ENCODE measurements at places on chromosomes 12 and 14.

- DNase-seq: no peak
Measured at GRCh38 chr14:24228902-24229301, 3.3 kb downstream of the NEDD8 start.

GRCh38 chr12:76936275-76937193 is 57.7 kb upstream of the CSRP2 start:
- DNase-seq: peak; percentile 52

DNA sequence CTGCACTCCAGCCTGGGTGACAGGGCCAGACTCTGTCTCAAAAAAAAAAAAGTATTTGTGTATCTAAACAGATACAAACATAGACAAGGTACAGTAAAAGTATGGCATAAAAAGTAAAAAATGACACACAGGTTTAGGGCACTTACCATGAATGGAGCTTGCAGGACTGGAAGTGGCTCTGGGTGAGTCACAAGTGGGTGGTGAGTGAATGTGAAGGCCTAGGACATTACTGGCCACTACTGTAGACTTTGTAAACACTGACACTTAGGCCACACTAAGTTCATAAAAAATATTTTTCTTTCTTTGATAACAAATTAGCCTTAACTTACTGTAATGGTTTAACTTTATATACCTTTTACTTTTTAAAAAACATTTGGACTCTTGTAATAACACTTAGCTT is 38.0 kb upstream of the EIF5 start:
- no peak for DNase-seq

DNA sequence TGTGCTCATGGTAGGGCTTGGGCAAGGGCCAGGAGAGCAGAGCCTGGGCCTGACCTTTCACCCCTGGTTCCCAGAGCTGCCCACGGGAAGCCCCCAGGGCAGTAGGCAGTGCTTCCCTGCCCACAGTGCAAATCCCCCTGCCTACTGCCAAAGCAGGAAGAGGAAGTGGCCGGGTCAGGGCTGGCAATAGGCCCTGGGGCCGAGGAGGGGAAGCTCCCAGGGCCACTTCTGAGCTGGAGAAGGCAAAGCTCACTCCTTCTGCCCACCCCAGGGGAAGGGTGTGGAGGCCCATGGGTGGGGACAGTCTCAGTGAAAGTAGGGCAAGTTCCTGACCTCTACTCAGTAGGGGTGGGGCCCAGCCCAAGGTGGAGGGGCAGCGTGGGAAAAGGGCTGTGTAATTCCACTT is 5.4 kb upstream of the NR4A1 start:
- DNase-seq: no peak

GRCh38 chr14:58755031-58755925 is 117.5 kb downstream of the DACT1 start:
- DNase-seq: no peak

GRCh38 chr14:98956181-98956580 is 315.8 kb downstream of the BCL11B start:
- DNase-seq: no peak

DNA sequence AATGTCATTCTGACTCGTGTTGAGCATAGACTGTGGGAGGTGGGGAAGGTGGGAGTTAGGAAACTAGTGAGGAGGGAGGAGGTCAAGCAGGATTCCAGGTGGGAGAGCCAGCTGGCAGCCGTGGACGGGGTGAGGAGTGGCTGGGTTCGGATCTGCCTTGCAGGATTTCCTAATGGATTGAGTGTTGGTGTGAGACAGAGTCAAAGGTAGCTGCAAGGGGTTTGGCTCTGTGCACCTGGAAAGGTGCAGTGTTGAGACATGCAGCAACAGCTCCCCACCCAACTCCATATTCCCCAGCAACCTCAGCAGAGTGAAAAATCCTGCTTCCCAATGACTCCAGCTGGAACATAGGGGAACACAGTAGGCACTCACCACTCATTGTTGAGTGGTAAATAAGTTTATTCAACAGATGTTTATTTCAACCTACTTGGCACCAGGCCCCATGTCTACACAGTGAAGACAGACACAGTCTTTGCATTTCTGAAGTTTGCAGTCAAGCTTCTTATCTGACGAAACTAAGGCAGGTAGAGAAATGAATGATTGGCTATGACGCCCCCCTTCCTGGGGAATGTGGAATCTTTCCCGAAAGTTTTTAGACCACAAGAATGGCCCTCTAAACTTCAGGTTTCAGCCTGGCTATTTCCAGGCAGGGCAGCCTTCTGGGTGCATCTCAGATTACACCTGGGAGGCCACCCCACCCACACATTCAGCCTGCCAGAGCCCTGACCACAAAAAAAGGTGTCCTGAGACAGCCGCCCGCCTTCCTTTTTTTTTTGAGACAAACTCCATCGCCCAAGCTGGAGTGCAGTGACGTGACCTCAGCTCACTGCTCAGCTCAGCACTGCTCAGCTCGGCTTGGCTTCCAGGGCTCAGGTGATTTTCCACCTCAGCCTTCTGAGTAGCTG is 37.9 kb upstream of the PLEKHG6 start:
- no peak for DNase-seq

- peak; percentile 51 for DNase-seq
Measured at GRCh38 chr14:74978416-74978947, 23.1 kb upstream of the PGF start.

DNA sequence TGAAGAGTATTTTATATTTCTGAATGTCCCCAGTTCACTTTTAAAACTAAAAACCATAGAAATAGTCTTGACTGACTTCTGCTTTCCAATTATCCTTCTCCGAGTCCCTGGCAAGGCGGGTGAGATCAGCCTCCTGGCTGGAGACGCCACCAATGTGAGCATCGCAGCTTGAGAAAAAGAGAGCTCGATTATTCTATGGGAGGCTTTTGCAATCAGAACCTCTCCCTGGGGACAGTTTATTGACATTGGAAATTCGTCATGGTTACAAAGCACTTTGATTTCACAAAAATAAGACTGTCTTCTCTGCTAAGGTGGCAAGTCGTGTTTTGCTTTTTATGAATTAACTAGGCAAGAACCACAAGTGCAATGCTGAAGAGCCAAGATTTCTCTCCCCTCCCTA is 23.6 kb upstream of the GPHB5 start:
- no peak for DNase-seq

- no peak for DNase-seq
Measured at GRCh38 chr12:69321351-69321750, 26.8 kb upstream of the LYZ start.

DNA sequence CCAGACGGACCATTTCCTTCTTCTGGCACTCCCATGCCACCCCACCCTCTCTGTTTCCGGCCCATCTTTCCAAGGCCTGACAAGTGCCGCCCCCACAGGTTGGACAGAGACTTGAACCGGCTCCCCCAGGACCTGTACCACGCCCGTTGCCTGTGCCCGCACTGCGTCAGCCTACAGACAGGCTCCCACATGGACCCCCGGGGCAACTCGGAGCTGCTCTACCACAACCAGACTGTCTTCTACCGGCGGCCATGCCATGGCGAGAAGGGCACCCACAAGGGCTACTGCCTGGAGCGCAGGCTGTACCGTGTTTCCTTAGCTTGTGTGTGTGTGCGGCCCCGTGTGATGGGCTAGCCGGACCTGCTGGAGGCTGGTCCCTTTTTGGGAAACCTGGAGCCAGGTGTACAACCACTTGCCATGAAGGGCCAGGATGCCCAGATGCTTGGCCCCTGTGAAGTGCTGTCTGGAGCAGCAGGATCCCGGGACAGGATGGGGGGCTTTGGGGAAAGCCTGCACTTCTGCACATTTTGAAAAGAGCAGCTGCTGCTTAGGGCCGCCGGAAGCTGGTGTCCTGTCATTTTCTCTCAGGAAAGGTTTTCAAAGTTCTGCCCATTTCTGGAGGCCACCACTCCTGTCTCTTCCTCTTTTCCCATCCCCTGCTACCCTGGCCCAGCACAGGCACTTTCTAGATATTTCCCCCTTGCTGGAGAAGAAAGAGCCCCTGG is 1.2 kb upstream of the CMTM5 start:
- no peak for DNase-seq

DNA sequence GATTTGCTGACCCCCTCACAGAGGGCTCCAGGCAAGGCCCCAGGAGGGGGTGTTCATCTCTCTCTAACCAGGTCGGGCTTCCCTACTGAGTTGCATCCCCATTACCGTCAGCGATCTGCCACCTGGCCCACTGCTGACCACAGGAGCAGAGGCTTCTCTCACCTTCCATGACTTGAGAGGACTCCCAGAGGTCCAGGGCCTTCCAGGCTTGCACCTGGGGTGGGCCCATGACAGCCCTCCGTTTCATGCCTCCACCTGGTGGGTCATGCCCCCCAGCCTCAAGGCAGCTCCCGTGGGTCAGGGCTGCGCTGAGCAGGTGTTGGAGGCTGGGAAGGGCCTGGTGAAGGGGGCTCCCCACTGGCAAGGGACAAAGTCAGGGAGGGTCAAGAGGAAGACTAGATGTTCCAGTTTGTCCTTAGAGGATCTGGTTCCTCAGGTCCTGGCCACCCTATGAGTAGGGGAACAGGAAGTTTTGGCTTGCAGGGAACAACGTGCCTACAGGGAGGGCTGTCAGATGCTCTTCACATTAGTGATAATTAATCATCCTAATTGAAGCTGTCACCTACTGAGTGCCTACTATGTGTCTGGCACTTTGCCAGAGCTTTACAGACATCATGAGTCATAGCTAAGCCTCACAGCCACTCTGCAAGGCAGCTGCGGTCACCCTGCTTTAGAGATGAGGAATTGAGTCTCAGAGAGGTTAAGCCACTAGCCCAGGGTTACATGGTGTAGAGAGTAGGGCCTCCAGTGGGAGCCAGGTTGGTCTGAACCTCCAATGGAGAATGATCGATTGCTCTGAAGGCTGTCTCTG is 13.8 kb downstream of the NFKBIA start:
- DNase-seq: no peak

GRCh38 chr12:123096741-123097140 is 54.1 kb downstream of the PITPNM2 start:
- DNase-seq: no peak

- peak; percentile 32 for DNase-seq
Measured at GRCh38 chr12:113049976-113050742, 6.4 kb upstream of the DTX1 start.

DNA sequence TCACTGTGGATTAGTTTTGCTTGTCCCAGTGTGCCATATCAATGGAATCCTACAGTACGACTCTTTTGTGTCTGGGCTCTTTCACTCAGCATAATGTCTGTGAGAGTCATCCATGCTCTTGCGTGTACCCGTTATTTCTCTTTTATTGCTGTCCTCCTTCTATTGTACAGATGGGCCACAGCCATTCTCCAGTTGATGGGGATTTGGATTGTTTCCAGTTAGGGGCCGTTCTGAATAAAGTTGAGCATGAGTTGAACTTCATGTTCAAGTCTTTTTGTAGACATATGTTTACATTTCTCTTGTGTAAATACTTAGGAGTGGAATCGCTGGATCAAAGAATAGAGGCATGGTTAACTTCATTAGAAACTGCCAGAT is 38.3 kb downstream of the MYO1H start:
- DNase-seq: peak; percentile 29

GRCh38 chr12:64587447-64587846 is 22.8 kb upstream of the RASSF3 start:
- DNase-seq: no peak

DNA sequence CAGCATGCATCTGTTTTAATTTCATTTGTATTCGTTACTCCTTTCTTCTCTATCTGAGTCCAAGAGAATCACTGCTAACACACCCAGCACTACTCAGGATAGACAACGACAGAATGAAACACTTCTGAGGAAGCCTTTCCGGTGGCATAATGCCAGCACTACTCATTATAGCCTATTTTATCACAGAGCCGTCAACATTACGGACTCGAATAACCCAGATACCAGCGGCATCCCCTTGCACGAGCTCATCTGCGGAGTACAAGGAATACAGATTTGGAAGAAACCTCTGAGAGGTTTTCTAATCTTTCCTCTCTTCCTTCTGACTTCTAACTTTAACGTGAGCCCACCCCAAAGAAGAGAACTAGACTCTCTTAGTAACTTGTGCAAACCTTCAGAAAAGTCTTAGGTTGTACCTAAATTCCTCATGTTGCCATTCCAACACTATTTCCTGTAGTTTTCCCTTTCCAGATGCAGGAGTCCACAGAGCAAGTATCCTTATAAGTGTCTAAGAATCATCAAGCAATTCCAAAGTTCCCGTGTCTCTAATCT is 248.1 kb downstream of the APAF1 start:
- DNase-seq: peak; percentile 63

- DNase-seq: no peak
Measured at GRCh38 chr12:95100264-95101190, 27.1 kb upstream of the NR2C1 start.

DNA sequence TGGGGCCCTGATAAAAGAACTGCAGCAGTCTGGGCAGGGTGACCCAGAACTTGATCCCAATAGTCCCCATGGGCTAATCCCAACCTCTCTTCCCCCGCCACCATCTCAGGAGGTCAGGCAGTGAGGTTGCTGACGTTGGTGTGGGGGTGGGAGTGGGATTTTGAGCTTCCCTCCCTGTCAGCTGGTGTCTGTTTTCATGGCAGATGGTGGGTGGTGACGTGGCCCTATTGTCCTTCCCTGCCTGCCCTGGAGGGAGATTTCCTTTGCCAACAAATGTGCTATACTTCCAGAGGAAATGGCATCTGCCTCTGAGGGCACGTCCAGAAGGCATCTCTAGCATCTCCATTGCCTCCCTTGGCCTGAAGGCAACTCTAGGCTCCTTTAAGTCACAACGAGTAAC is 37.7 kb downstream of the NEUROD4 start:
- peak; percentile 75 for DNase-seq

- DNase-seq: no peak
Measured at GRCh38 chr14:104014764-104015163, 70.7 kb upstream of the ASPG start.

- DNase-seq: no peak
Measured at GRCh38 chr12:254912-255311, 7.7 kb downstream of the SLC6A13 start.

- DNase-seq: no peak
Measured at GRCh38 chr12:70466753-70467152, 100.7 kb downstream of the KCNMB4 start.

DNA sequence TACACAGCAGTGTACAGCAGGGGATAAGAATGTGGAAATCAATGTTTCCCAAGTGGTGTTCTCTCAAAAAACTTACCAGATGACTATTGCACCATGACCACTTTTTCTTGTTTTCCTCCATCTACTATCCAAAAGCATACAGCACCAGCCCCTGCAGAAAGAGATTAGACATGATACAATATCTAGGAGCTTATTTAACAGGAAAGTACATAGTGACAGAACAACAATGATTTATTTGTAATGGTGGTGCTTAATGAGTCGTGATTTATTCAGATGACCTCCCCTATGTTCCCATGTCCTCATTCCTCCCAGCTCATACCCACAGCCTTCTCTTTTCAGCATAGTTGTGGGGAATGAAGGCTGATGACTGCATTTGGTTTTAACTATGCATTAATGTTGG is 413.6 kb downstream of the BTG1 start:
- no peak for DNase-seq

DNA sequence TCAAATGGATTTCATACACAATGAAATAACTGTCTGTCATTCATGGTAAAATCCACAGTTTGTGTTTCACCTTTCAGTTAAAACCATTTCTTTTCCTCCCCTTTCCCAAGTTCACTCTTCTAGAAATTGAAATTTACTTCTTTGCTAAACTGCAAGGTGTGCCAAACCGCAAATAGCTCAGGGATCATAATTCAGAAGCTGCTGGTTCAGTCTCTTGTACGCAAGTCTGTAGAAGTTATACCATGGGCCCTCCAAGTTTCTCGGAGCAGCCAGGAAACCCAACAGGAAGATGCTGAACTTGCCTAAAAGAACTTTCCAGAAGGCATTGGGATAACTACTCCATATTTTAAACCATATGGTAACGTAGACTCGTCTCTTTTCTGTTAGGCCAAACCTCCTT is 268.9 kb downstream of the FLRT2 start:
- DNase-seq: no peak

- peak; percentile 56 for DNase-seq
Measured at GRCh38 chr12:29253906-29254625, 105.0 kb downstream of the FAR2 start.

GRCh38 chr14:37592482-37593408 is 2.3 kb downstream of the FOXA1 start:
- peak; percentile 52 for DNase-seq

Data from eye (tissue), 1 donor.